ENCODE measurements at places on chromosomes 2 and 18. TPM values are rescaled to one million over a fixed set of nuclear protein-coding genes. Genes with fewer than 3 reads are reported as not detected.

The SLC25A12 gene
- 18.7 TPM for total RNA-seq

The CIB4 gene
- total RNA-seq: not detected

GRCh38 chr18:9404565-9405060 lies 70.0 kb downstream of the TWSG1 start:
- DNase-seq: no peak
- H3K27ac ChIP-seq: no peak overlapping the region
- peaks cover 10% of the 10 kb centered on the region for H3K36me3 ChIP-seq
- H3K4me1 ChIP-seq: peaks cover 6% of the 10 kb centered on the region
- H3K27me3 ChIP-seq: no peaks in the 10 kb centered on the region
- H3K4me3 ChIP-seq: no peak overlapping the region

- H3K4me1 ChIP-seq: peaks cover 9% of the 10 kb centered on the region
- H3K4me3 ChIP-seq: no peak overlapping the region
Observed at GRCh38 chr2:164706522-164706921, 85.2 kb upstream of the GRB14 start.

The CYRIA gene
- 2.8 TPM for total RNA-seq

The RFX8 gene
- total RNA-seq: not detected

DNA sequence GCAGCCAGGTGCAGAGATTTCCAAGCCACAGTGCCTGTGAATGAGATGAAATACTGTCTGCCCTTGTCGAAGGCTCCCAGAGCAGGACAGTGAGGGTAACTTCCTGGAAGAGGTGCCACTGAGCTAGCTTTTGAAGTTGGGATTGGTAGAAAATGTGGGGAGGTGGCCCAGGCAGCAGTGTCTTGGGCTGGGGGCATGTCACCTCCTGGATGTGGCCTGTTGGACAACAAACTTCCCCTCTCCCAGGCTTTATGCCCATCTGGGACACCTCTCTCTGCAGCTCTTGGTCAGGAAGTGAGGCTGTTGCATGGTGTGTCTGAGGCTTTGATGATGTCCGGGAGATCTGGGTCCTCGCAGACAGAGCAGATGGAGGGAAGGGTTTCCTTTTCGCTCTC lies 151.4 kb downstream of the DYSF start:
- no peak overlapping the region for H3K4me3 ChIP-seq
- no peaks in the 10 kb centered on the region for H3K4me1 ChIP-seq
- H3K27ac ChIP-seq: no peak overlapping the region
- H3K27me3 ChIP-seq: no peaks in the 10 kb centered on the region
- peaks cover 5% of the 10 kb centered on the region for H3K36me3 ChIP-seq
- peak; percentile 46 for DNase-seq

- no peak for DNase-seq
- no peak overlapping the region for H3K4me3 ChIP-seq
- H3K27ac ChIP-seq: no peak overlapping the region
- no peaks in the 10 kb centered on the region for H3K36me3 ChIP-seq
Observed at GRCh38 chr2:81061016-81061415, 756.5 kb upstream of the LRRTM1 start.

The SLC8A1 gene
- 18.0 TPM for total RNA-seq

- no peak overlapping the region for H3K4me3 ChIP-seq
- no peak for DNase-seq
- peaks cover 32% of the 10 kb centered on the region for H3K27me3 ChIP-seq
- H3K36me3 ChIP-seq: no peaks in the 10 kb centered on the region
Observed at GRCh38 chr2:41618754-41619153, 429.1 kb upstream of the PKDCC start.

DNA sequence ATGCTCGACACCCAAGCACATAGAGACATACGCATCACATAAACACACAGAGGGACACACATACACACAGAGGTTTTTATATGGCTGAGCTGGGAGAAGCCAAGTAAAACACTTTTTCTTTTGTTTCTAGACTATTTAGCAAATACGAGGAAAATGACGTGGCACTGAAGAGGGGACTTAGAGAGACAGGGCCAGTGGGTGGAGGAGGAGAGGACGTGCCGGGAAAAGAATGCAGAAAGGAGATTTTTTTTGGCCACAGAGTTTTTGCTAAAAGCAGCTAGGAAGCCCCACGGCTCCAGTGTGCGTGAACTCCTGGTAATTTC lies 168.5 kb upstream of the KLF7 start:
- no peaks in the 10 kb centered on the region for H3K27me3 ChIP-seq
- H3K36me3 ChIP-seq: no peaks in the 10 kb centered on the region

DNA sequence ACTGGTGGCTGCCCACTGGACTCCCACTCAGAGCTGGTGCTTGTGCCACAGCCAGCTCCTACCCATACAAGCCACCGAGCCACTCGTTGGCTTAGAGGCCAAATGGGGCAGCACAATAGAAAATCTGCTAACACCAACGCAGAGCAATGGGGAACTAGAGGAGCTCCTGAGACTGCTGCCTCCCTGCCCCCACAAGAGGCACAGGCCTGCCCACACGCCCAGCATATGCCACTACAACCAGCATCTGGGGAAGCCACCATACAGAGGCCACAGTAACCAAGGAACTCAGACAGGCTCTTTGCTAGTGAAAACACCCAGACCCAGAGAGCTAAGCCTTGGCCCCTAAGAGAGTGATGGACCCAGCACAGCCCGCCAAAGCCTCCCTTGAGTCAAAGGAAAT lies 231.2 kb upstream of the RAB6C start:
- no peak for DNase-seq
- no peaks in the 10 kb centered on the region for H3K4me1 ChIP-seq
- H3K27ac ChIP-seq: no peak overlapping the region
- H3K36me3 ChIP-seq: no peaks in the 10 kb centered on the region
- H3K27me3 ChIP-seq: no peaks in the 10 kb centered on the region

- H3K4me1 ChIP-seq: peaks cover 13% of the 10 kb centered on the region
- no peak overlapping the region for H3K4me3 ChIP-seq
- no peaks in the 10 kb centered on the region for H3K27me3 ChIP-seq
Observed at GRCh38 chr2:86225581-86225980, 26.3 kb downstream of the MRPL35 start.

The TACR1 gene
- total RNA-seq: not detected

The CNDP1 gene
- total RNA-seq: not detected

DNA sequence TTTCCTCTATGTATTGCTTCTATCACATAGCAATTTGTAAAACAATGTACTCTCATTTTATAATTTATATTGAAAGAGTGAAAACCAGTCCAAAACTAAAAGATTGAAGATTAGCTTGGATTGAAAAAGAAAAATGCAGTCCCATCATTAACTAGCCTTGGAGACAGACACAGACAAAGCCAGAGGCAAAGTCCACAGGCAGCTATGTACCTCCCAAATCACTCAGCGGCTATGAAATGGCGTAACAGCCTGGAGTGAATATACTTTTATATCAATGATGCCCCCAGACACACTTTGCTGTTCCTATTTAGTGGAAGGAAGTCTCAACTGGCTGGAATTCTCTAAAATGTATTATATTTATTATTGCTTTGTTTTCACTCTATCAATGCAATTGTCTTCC lies 33.6 kb upstream of the DOK6 start:
- no peak for DNase-seq
- no peak overlapping the region for H3K27ac ChIP-seq
- H3K4me1 ChIP-seq: no peaks in the 10 kb centered on the region
- peaks cover 14% of the 10 kb centered on the region for H3K27me3 ChIP-seq

DNA sequence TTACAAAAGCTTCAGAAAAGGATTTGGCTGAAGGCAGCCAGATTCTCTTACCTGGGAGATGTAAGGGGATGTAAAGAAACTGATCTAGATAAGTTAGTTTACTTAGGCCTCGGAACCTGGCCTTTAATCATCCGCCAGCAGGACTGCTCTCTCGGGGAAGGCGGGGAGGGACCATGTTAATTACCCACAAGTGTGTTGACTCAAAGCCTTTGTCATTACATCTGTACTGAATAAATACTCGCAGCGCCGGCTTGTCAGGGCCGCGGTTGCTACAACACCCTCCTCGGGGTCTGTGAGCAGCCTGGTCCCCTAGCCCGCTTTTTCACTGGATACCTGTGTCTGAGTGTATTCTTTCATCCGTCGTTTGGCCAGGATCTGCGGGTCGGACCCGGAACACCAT lies 6.7 kb downstream of the CHMP3 start:
- H3K4me3 ChIP-seq: no peak overlapping the region
- H3K4me1 ChIP-seq: peaks cover 5% of the 10 kb centered on the region
- H3K27me3 ChIP-seq: no peaks in the 10 kb centered on the region
- peaks cover 4% of the 10 kb centered on the region for H3K36me3 ChIP-seq

The IL18RAP gene
- total RNA-seq: not detected

- no peaks in the 10 kb centered on the region for H3K36me3 ChIP-seq
- no peaks in the 10 kb centered on the region for H3K27me3 ChIP-seq
- H3K27ac ChIP-seq: peak overlapping the region; percentile 54
- H3K4me3 ChIP-seq: no peak overlapping the region
Observed at GRCh38 chr18:56257205-56257604, 381.2 kb downstream of the TXNL1 start.

DNA sequence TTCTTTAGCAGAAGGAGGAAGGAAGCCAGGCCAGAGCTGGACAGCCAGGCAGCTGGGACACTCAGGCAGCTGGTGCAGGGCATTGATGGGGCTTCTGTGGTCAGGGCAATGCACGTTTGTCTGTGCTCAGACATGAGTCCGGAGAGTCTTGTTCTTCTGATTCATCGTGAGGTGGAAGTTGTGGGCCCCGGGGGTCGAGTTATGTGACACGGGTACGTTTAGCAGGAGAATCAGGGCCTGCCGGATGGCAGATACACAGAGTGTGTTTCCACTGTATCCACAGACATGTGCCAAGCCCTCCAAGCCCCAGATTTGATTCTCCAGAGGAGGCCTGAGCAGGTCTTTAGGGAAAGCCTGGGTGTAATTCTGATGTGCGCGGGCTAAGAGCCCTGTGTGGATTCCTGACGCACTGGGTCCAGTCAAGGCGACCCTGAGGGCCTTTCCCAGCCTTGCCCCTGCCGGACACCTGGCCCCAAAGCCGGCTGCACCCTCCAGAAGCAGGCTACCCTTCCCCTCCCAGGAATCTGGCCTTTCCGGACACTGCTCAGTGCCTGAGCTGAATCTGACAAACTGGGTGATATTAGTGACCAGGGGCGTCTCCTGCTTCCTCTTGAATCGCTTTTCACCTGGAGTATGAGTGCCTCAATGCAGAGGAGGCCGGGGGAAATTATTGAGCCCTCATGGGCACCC lies 10.1 kb downstream of the ARHGEF4 start:
- H3K4me3 ChIP-seq: no peak overlapping the region
- no peak for DNase-seq
- H3K27me3 ChIP-seq: no peaks in the 10 kb centered on the region
- no peaks in the 10 kb centered on the region for H3K36me3 ChIP-seq

GRCh38 chr2:16283071-16283850 lies 342.9 kb downstream of the MYCN start:
- no peak overlapping the region for H3K4me3 ChIP-seq
- DNase-seq: no peak
- no peaks in the 10 kb centered on the region for H3K36me3 ChIP-seq
- H3K4me1 ChIP-seq: no peaks in the 10 kb centered on the region
- no peak overlapping the region for H3K27ac ChIP-seq
- H3K27me3 ChIP-seq: no peaks in the 10 kb centered on the region

The UGT1A3 gene
- not detected for total RNA-seq

The TSPYL6 gene
- not detected for total RNA-seq

The RUFY4 gene
- total RNA-seq: not detected

GRCh38 chr2:126802316-126802715 lies 96.4 kb upstream of the TEX51 start:
- H3K36me3 ChIP-seq: no peaks in the 10 kb centered on the region
- H3K27ac ChIP-seq: no peak overlapping the region

GRCh38 chr18:29693334-29693733 lies 1349.2 kb downstream of the DSC3 start:
- no peak overlapping the region for H3K4me3 ChIP-seq
- H3K27ac ChIP-seq: no peak overlapping the region
- DNase-seq: no peak
- H3K4me1 ChIP-seq: no peaks in the 10 kb centered on the region
- H3K36me3 ChIP-seq: no peaks in the 10 kb centered on the region

- H3K27ac ChIP-seq: no peak overlapping the region
- no peaks in the 10 kb centered on the region for H3K4me1 ChIP-seq
- no peak for DNase-seq
- H3K36me3 ChIP-seq: no peaks in the 10 kb centered on the region
- H3K4me3 ChIP-seq: no peak overlapping the region
Observed at GRCh38 chr2:5497874-5498273, 194.3 kb upstream of the SOX11 start.

All from osteocyte (in vitro differentiated cells).